ENCODE measurements at places on chromosomes 1 and 21.
A peak's percentile ranks its signal among the peaks of the same experiment; 100 is the strongest.

- DNase-seq = no peak
Measured at GRCh38 chr1:201281573-201281972, 1.7 kb upstream of the PKP1 start.

GRCh38 chr1:88291611-88292354 lies 392.3 kb upstream of the PKN2 start:
- no peak for DNase-seq

- DNase-seq = no peak
Measured at GRCh38 chr1:59415881-59416280, 119.0 kb downstream of the FGGY start.

DNA sequence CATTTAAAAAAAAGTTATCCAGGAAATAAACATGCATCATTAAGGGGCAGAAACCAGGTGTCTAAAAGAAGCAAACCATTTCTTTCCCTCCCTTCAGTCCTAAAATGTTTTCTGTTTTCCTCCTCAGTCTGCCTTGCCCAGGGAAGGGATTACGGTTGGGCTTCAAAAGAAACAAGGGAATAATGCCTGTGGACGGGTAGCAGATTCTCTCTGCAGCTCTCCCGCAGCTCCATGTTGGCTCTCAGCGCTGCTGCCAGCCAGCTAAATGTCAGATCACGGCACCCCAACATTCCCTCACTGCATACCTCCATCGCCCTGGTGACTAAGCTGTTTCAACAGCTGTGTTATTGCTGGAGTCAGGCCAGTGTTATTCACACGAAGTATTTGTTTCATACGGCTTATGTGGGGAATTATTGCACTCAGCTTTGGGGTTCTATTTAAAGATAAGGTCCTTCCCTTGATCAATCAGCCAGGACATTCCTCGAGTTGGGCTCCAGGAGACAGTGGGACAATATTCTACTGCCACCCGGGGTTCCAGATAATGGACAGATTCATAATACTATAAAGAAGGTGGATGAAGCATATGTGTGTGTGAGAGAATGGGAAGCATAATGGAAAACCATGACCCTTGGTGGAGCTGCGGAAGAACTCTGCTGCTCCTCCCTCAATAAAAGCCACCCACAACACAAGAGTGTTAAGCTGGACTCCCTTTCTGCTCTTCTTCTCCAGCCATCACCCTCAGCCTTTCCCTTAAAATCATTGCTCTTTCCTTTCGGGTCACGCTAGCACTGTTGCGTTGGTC lies 58.2 kb downstream of the WLS start:
- DNase-seq = peak; percentile 24

DNA sequence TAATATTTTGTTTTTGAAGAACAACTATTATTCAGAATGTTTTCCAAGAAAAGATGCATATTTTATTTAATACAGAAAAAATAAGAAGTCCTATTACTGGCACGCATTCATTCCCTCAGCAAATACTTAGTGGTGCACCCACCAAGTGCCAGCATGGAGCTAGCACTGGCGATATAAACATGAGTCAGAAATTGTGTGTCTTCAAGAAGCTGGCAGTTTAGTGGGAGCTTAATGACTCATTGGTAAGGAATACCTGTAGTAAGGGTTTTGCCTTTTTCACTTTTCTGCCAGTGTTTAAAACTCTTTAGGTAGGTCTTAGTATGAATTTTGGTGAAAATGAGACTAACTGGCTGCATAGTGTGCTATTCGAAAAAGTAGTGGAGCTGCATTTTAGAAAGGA lies 6.3 kb downstream of the MAGI3 start:
- no peak for DNase-seq

GRCh38 chr1:18109756-18110597 lies 2.4 kb downstream of the IGSF21 start:
- DNase-seq = no peak

GRCh38 chr1:227731696-227732585 lies 3.2 kb downstream of the JMJD4 start:
- DNase-seq = no peak

DNA sequence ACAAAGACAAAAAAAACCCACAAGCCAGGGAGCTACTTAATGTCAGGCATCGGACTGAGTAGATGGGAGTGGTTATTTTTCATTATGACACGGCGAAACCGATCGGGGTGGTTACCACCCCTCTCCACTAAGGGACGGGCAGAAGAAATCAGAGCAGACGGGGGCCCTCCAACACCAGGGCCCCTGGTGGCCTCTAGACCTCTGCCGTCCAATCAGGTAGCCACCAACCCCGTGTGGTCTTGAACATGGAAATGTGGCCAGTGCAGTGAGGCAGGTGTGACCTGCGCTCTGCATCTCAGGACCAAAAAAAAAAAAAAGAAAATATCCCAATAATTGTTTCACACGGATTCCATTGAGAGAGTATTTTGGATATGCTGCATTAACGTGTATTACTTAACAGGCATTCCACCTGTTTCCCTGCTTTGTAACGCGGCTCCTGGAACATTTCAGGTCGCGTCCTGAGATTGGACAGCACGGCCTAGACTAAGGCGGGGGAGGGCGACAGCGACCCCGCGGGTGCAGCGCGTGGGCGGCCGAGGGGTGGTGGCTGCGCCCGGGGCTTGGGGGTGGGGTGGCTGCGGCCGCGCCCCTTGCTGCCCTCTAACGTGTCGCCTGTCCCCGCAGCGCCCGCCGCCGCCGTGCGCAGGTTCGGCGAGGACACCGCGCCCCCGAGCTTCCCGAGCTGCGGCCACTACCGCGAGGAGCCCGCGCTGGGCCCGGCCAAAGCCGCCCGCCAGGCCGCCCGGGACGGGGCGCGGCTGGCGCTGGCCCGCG lies 48.3 kb downstream of the SIM2 start:
- DNase-seq = no peak

- DNase-seq = no peak
Measured at GRCh38 chr1:36890776-36891175, 143.5 kb downstream of the GRIK3 start.

DNA sequence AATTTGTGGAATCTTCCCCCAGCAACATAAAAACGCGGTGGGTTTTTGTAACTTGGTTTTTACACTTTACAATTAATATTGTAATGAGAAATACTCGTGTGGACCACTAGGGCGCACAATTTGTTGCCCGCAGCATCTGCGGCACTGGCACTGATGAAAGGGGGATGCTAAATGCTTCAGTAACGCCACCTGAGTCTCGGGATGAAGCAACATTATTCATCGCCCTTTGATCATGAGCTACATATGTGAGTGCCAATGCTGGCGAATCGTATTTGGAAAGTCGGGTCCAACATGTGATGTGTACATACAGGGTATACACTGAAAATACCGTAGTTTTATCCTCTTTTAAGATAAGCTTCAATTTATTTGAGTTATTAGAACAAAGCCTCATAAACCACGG lies 34.2 kb upstream of the COX20 start:
- DNase-seq = no peak

DNA sequence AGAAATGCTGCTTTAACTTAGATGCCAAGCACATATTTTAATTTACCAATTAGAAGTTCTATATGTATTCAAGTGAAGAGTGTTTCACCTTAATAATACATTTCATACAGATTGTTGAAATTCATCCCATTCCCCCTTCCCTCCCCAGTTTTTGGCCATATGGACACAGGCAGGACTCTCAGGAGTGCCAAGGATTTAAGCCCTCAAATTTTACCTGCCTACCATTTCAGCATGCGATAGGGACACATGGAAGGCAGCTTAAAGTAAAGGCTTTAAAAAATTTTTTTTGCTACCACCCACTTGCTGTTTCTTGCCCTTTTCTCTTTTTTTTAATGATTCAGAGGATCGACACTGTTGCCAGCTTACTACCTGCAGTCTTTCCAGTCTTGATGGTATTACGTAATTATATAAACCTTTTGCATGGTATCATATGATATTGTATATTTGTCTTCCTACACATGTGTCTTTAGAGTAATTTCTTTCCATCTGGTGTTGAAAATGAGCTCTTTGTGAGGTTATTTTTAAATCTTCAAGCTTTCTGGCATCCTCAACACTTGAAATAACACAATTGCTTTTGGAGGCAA lies 7.0 kb downstream of the EPB41 start:
- DNase-seq = no peak

DNA sequence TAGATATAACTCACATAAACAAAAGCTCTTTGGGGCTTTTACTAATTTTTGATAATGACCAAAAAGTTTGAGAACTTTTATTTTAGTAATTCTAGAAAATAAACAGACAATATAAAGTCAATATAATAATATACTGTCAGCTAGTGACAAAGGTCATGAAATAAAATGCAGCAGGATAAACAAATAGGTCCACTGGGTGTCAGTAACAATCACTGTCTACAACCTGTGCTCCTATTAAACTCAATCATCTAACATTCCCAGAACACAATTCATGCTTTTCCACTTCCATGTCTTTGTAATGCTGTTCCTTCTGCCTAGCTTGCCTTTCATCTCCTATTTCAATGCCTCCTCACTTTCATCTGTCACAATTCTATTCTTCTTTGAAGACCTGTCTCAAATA lies 186.1 kb downstream of the GIPC2 start:
- no peak for DNase-seq

DNA sequence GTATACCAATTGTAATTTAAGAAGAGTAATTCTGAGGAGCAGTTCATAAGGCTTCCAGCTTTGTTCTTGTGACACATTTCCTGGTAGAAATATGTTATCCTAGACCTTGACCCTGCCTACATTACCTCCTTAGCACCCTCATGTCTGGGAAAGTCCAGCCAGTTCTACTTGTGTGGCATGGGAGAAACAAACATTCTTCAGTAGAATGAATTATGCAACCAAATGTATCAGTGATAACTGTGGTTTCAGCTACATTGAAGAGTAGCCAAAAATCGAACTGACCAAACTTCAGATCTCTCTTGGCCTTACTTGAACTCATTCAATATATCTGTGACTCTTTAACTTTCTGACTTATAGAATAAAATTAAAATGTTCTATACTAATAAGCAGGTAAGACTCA lies 308.1 kb upstream of the LYPLAL1 start:
- no peak for DNase-seq

DNA sequence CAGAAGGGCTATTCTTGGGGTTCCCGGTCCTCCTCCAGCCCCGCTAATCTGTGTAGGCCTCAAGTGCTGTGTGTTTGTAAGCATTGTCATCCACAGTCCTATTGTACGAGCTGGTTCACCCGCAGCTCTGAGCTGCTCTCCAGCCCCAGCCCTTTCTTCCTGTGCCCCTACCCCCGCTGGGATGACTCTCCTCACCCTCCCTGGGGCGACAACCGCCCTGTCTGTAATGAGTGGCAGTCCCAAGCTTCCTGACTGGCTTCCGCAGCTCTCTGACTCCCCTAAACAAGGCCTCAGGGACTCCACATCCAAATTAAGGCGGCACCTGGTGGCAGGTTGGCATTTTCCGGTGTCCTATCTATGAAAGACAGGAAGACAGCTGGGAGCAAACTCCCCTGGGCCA lies 45.8 kb downstream of the TFF3 start:
- DNase-seq = no peak

GRCh38 chr21:20667931-20668330 lies 330.3 kb upstream of the NCAM2 start:
- no peak for DNase-seq

- DNase-seq = no peak
Measured at GRCh38 chr1:237574536-237574935, 316.2 kb downstream of the ZP4 start.

- peak; percentile 38 for DNase-seq
Measured at GRCh38 chr1:77036560-77036959, 169.3 kb downstream of the ST6GALNAC5 start.

GRCh38 chr21:41600556-41600955 lies 92.6 kb upstream of the TMPRSS2 start:
- DNase-seq = no peak

- no peak for DNase-seq
Measured at GRCh38 chr21:35206141-35207125, 157.3 kb upstream of the RUNX1 start.

DNA sequence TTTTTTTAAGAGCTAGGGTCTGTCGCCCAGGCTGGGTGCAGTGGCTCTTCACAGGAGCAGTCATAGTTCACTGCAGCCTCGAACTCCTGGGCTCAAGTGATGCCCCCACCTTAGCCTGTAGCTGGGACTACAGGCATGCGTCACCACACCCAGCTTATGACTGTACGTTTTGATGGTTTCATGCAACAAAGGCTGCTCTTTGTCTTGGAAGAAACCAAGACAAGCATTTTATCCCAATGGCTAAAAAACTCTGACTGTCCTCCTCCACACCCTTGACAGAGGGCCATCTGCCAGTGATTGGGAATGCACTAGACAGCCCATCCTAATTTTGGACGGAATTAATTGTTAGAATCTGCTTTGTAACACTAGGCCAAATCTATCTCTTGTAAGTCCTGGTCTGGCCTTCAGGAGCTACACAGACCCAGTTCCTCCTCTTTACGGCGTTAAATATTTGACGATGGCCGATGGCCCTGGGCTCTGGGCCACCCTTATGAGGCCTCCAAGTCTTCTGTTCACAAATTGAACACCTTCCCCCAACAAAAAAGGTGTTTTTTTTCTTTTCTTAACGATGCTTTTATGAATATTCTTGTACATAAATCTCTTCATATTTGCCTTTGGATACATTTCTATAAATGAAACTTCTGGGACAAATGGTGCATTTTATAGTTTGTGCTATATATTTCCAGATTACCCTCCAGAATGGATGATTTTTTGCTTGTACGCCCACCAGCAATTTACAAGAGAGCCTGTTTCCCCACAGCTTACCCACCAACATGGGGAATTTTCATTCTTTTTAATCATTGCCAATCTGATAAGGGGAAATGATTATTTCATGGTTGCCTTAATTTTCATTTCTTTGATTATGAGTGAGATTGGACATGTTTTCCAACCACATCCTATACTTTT lies 104.8 kb upstream of the SLC25A33 start:
- DNase-seq = no peak

GRCh38 chr1:162629651-162630050 lies 2.6 kb upstream of the DDR2 start:
- no peak for DNase-seq

DNA sequence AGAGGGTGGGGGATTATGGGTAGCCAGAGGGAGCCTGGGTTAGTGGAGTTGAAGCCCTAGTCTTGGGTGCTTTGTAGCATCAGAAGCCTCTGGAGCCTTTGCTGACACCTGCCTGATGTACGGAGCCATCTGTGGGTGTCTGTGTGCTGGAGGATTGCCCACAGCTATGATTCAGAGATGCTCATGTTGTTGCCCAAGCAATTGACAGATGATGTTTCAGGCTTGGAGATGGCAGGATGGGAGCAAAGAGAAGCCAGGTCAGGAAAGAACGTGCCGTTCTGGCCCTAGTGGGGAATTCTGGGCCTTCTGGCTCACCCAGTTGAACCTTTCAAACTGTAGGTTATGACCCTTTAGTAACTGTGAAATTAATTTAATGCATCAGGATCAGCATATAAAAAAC lies 27.6 kb downstream of the COQ8A start:
- no peak for DNase-seq

- DNase-seq = no peak
Measured at GRCh38 chr1:23506376-23507107, 22.6 kb upstream of the ASAP3 start.

GRCh38 chr1:226523646-226524406 lies 24.7 kb upstream of the STUM start:
- DNase-seq = no peak

- no peak for DNase-seq
Measured at GRCh38 chr1:219432191-219432606, 180.7 kb downstream of the ZC3H11B start.
